ENCODE measurements at places on chromosomes 1 and 21. TPM values are rescaled to one million over a fixed set of nuclear protein-coding genes. Genes with fewer than 3 reads are reported as not detected.

GRCh38 chr21:43631411-43632107 is 27.7 kb downstream of the HSF2BP start:
- H3K36me3 ChIP-seq = no peaks in the 10 kb centered on the region
- no peak overlapping the region for H3K27ac ChIP-seq
- H3K4me1 ChIP-seq = no peaks in the 10 kb centered on the region
- H3K27me3 ChIP-seq = no peaks in the 10 kb centered on the region

The PPT1 gene
- total RNA-seq = 158 TPM

GRCh38 chr1:45381243-45381642 is 41.0 kb upstream of the MUTYH start:
- H3K27ac ChIP-seq = no peak overlapping the region
- no peaks in the 10 kb centered on the region for H3K4me1 ChIP-seq
- DNase-seq = no peak
- no peaks in the 10 kb centered on the region for H3K36me3 ChIP-seq

The LCE3E gene
- not detected for total RNA-seq

DNA sequence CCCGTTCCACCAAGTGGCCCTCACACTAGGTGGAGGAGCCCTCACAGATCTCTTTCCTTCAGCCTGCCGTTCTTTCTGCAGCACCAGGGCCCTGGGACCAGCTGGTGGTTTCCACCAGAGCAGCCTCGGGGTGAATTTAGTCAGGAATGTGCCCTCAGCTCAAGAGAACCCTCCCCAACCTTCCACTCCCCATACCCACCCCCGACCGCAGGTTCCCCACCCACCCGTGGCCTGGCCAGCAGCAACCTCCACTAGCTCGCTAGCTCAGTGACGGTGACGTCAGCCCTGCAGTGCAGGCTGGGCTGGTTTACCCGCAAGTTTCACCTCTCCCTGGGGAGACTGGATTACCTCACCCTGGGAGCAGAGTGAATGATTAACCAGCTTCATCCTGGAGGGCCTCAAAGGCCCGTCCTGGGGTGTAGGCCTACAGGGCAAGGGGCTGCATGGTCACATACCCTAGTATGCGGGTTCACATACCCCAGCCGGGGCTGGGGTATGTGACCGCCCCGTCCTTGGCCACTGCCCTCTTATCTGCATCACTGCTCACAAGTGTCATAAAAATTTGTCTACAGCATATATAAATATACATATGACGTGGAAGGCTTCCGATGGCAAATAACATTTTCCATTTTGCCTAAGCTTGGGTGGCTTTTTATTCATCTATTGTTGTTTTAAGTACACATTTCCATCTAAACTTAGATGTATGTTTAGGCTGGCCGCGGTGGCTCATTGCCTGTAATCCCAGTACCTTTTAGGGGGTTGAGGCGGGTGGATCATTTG is 24.5 kb downstream of the ELF3 start:
- no peaks in the 10 kb centered on the region for H3K36me3 ChIP-seq
- no peak overlapping the region for H3K4me3 ChIP-seq
- peaks cover 20% of the 10 kb centered on the region for H3K4me1 ChIP-seq
- H3K27me3 ChIP-seq = no peaks in the 10 kb centered on the region
- no peak for DNase-seq
- H3K27ac ChIP-seq = peak overlapping the region; percentile 76

- H3K4me3 ChIP-seq = no peak overlapping the region
- H3K36me3 ChIP-seq = no peaks in the 10 kb centered on the region
- H3K4me1 ChIP-seq = peaks cover 57% of the 10 kb centered on the region
- H3K27ac ChIP-seq = peak overlapping the region; percentile 99
- no peaks in the 10 kb centered on the region for H3K27me3 ChIP-seq
Measured at GRCh38 chr1:218461351-218461750, 116.2 kb downstream of the TGFB2 start.

The SPATA1 gene
- total RNA-seq = 5.0 TPM

The SCMH1 gene
- 42.7 TPM for total RNA-seq

- no peak overlapping the region for H3K27ac ChIP-seq
- peak; percentile 46 for DNase-seq
- H3K36me3 ChIP-seq = no peaks in the 10 kb centered on the region
- no peaks in the 10 kb centered on the region for H3K4me1 ChIP-seq
Measured at GRCh38 chr1:25520446-25521061, 22.9 kb upstream of the LDLRAP1 start.

The EFNA1 gene
- 23.8 TPM for total RNA-seq

The CFAP141 gene
- total RNA-seq = not detected

- no peak overlapping the region for H3K4me3 ChIP-seq
- no peaks in the 10 kb centered on the region for H3K27me3 ChIP-seq
- no peaks in the 10 kb centered on the region for H3K4me1 ChIP-seq
- no peaks in the 10 kb centered on the region for H3K36me3 ChIP-seq
Measured at GRCh38 chr1:7249516-7249915, 464.3 kb downstream of the CAMTA1 start.

DNA sequence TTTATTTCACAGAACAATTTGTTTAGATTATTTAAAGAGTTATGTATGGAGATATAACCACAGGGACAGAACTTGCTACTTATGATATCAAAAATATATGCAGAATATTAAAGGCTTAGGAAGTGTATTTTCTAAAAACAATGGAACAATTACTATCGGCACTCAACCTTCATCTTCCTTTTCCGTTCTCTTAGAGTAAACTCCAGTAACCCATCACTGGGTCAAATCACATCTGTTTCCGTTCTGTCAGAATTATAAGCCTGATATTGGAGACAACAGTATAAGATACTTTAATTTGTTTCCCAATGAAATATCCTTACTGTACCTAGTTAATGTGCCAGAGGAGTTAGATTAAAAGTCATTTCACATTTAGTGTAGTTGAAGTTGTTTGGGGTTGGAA is 32.2 kb downstream of the DTL start:
- no peak for DNase-seq
- H3K27me3 ChIP-seq = no peaks in the 10 kb centered on the region
- H3K4me1 ChIP-seq = no peaks in the 10 kb centered on the region
- H3K27ac ChIP-seq = no peak overlapping the region
- H3K36me3 ChIP-seq = peaks cover 32% of the 10 kb centered on the region

The CRYBG2 gene
- 0.64 TPM for total RNA-seq

DNA sequence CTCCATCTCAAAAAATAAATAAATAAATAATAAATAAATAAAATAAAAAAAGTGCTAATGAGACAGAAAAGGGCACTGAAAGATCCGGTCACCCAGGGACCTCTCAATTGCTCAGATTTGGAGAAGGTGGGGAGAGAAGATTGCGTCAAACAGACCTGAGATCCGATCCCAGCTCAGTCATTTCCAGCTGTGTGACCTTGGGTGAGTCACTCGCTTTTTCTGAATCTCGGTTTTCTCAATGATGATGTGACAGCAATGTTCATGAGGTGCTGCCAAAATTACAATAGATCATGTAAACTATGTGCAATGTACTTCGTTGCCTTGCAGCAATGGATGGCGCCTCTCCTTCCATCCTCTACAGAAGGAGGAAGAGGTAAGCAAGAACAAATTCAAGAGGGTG is 11.1 kb upstream of the MEF2D start:
- no peak for DNase-seq
- H3K4me1 ChIP-seq = no peaks in the 10 kb centered on the region
- no peak overlapping the region for H3K4me3 ChIP-seq
- H3K27me3 ChIP-seq = no peaks in the 10 kb centered on the region
- no peaks in the 10 kb centered on the region for H3K36me3 ChIP-seq
- H3K27ac ChIP-seq = no peak overlapping the region

GRCh38 chr1:158989424-158989823 is 20.3 kb upstream of the IFI16 start:
- no peaks in the 10 kb centered on the region for H3K4me1 ChIP-seq
- H3K4me3 ChIP-seq = no peak overlapping the region
- no peaks in the 10 kb centered on the region for H3K27me3 ChIP-seq
- H3K36me3 ChIP-seq = no peaks in the 10 kb centered on the region

- DNase-seq = no peak
- H3K36me3 ChIP-seq = no peaks in the 10 kb centered on the region
- no peak overlapping the region for H3K4me3 ChIP-seq
Measured at GRCh38 chr1:5244631-5245285, 590.3 kb downstream of the AJAP1 start.

The MAP3K21 gene
- total RNA-seq = 3.1 TPM

GRCh38 chr1:36506276-36506920 is 23.7 kb upstream of the CSF3R start:
- H3K36me3 ChIP-seq = no peaks in the 10 kb centered on the region
- peaks cover 10% of the 10 kb centered on the region for H3K27me3 ChIP-seq
- no peaks in the 10 kb centered on the region for H3K4me1 ChIP-seq
- no peak overlapping the region for H3K4me3 ChIP-seq

DNA sequence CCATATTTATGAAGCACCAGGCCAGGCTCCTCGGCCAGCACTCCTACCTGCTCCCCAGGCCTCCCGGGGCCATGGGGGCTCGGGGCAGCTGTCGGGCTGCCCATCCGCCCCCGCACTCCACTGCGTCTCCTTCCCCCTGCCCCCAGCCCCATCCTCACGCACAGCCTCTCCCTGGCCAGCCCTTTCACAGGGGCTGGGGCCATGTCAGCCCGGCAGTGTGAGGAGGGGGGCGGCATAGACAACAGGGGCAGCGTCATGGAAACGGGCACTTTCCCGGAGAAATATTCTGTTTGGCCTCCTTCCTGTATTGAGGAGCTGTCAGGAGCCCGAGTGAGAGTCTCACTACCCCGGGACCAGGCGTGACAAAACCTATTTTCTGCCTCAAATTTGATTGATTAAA is 87.3 kb downstream of the CASZ1 start:
- H3K27ac ChIP-seq = no peak overlapping the region
- no peak overlapping the region for H3K4me3 ChIP-seq
- no peaks in the 10 kb centered on the region for H3K4me1 ChIP-seq
- H3K27me3 ChIP-seq = no peaks in the 10 kb centered on the region
- H3K36me3 ChIP-seq = no peaks in the 10 kb centered on the region
- DNase-seq = no peak

The CXADR gene
- total RNA-seq = 24.7 TPM

GRCh38 chr21:27143476-27143875 is 176.6 kb upstream of the ADAMTS5 start:
- H3K27ac ChIP-seq = no peak overlapping the region
- H3K27me3 ChIP-seq = no peaks in the 10 kb centered on the region
- no peak for DNase-seq
- no peaks in the 10 kb centered on the region for H3K36me3 ChIP-seq

- no peak for DNase-seq
- H3K4me1 ChIP-seq = peaks cover 2% of the 10 kb centered on the region
- H3K4me3 ChIP-seq = no peak overlapping the region
- no peaks in the 10 kb centered on the region for H3K36me3 ChIP-seq
Measured at GRCh38 chr1:27428316-27429028, 36.0 kb downstream of the GPR3 start.

- H3K27me3 ChIP-seq = peaks cover 31% of the 10 kb centered on the region
- H3K36me3 ChIP-seq = no peaks in the 10 kb centered on the region
- H3K4me3 ChIP-seq = peak overlapping the region; percentile 55
- H3K27ac ChIP-seq = no peak overlapping the region
Measured at GRCh38 chr1:180235077-180235501, 5.0 kb downstream of the LHX4 start.

- H3K27me3 ChIP-seq = peaks cover 8% of the 10 kb centered on the region
- no peaks in the 10 kb centered on the region for H3K4me1 ChIP-seq
- H3K36me3 ChIP-seq = no peaks in the 10 kb centered on the region
- no peak overlapping the region for H3K4me3 ChIP-seq
Measured at GRCh38 chr1:83741348-83741747, 257.6 kb downstream of the TTLL7 start.

DNA sequence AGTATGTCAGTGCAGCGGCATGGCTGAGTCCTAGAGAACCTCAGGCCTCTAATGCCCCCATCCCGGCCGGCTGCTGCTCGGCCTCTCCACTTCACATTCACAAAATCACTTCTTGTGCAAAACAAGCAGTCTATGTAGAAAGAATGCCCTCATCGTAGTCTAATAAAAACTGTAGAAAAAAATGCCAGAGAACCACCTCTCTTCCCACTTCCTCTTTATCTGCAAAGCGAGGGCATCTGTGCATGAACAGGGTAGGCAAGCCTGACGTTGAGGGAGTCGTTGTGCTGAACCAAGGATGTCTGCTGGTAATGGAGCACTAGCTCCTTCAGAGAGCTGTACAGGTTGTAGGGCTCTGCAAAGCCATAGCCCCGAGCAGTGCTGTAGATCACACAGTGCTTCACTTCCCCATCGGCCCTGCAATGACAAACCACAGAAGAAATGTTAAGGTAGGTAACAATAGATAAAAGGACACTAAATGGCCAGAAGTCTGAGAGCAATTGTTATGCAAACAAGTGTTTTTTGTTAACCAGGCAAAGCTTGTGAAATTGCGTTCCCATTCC is 88.9 kb downstream of the PIK3R3 start:
- no peak for DNase-seq
- no peaks in the 10 kb centered on the region for H3K36me3 ChIP-seq
- no peak overlapping the region for H3K27ac ChIP-seq
- no peak overlapping the region for H3K4me3 ChIP-seq

- DNase-seq = no peak
- peak overlapping the region; percentile 63 for H3K4me3 ChIP-seq
- no peaks in the 10 kb centered on the region for H3K27me3 ChIP-seq
- peaks cover 6% of the 10 kb centered on the region for H3K36me3 ChIP-seq
Measured at GRCh38 chr1:211829343-211830054, 1.1 kb downstream of the LPGAT1 start.

The FAM177B gene
- not detected for total RNA-seq

The CACNA1S gene
- not detected for total RNA-seq

The PRKAA2 gene
- total RNA-seq = 11.1 TPM

The IL20 gene
- not detected for total RNA-seq

- H3K36me3 ChIP-seq = no peaks in the 10 kb centered on the region
- no peak for DNase-seq
- H3K27ac ChIP-seq = no peak overlapping the region
- H3K27me3 ChIP-seq = no peaks in the 10 kb centered on the region
- H3K4me3 ChIP-seq = no peak overlapping the region
Measured at GRCh38 chr1:7365706-7366105, 405.4 kb upstream of the VAMP3 start.

The TRIM63 gene
- not detected for total RNA-seq

GRCh38 chr1:108606478-108606877 is 46.6 kb downstream of the EEIG2 start:
- no peaks in the 10 kb centered on the region for H3K36me3 ChIP-seq
- no peaks in the 10 kb centered on the region for H3K4me1 ChIP-seq
- H3K27ac ChIP-seq = no peak overlapping the region
- H3K27me3 ChIP-seq = no peaks in the 10 kb centered on the region
- no peak overlapping the region for H3K4me3 ChIP-seq
- DNase-seq = no peak

DNA sequence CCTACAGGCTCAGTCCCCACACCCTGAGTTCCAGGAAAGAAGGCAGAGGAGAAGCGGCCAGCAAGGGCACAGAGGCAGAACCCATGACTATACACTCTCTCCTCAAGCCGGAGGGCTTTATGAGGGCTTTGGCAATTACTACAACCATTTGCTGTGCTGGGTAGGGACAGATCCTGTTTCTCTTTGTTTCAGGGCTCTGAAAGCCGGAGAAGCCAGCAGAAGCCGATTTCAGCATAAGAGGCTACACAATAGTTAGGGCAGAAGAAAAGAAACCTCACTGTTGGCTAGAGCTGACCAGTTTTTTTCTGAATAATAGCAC is 13.9 kb downstream of the GPR3 start:
- H3K27ac ChIP-seq = no peak overlapping the region
- peaks cover 7% of the 10 kb centered on the region for H3K36me3 ChIP-seq
- H3K27me3 ChIP-seq = no peaks in the 10 kb centered on the region
- H3K4me3 ChIP-seq = no peak overlapping the region
- no peak for DNase-seq

GRCh38 chr1:152000964-152001630 is 7.4 kb upstream of the S100A10 start:
- peak overlapping the region; percentile 89 for H3K27ac ChIP-seq
- peaks cover 47% of the 10 kb centered on the region for H3K4me1 ChIP-seq
- H3K27me3 ChIP-seq = no peaks in the 10 kb centered on the region
- H3K36me3 ChIP-seq = no peaks in the 10 kb centered on the region

All from Panc1 (cell line).